ENCODE measurements at places on chromosomes 5 and 9.
A peak's percentile ranks its signal among the peaks of the same experiment; 100 is the strongest.

DNA sequence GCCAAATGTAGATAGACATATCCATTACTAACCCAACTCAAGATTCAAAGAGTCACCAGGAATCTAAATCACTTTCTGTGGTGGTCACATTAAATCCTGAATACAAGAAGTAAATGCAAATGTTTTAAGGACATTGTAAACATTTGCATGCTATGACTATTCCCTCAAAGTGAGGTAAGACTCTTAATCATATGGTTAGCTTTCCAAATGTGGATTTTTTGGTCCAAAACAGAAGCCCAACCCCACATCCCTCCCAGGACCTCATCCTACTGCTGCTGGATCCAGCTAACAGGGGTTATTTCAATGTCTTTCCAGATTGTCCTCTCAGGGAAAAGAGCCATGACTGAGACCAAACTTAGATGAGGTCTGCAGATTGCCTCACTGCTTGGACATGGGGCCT lies 228.1 kb upstream of the PANK3 start:
- no peak for DNase-seq
- no peak overlapping the region for H3K27ac ChIP-seq
- H3K27me3 ChIP-seq = peaks cover 5% of the 10 kb centered on the region
- no peaks in the 10 kb centered on the region for H3K4me1 ChIP-seq
- H3K4me3 ChIP-seq = no peak overlapping the region
- H3K36me3 ChIP-seq = no peaks in the 10 kb centered on the region

DNA sequence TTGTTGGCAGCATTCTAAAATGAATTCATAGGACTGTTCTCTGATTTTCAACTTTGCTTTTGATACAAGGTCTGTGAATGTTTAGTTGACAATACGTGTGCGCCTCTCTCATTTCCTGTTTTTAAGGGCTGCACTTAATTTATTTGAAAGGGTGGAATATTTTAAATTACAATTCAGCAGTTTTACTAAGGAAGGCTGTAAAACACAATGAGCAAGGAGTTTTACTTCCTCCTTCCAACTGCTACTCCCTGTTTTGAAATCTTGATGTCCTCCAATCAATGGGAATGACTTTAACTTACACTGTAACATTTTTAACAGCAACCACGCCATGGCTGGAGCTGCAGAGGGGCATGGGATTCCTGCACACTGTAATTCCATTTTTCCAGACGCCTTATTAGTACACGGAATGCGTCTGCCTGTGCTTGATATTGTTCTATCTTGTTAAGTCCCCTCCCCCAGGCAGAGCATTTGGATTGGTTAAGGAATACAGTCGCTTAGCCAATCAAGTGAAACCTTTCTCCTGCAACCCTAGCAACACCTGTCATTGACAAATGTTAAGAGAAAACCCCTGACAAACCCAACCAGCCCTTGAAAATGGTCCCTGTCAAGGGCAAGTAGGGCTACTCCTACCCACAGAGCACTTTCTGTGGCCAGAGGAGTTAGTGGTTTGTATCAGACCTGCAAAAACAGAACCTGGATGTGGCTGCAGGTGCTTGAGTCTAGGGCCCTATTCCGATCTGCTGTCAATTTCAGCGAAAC lies 12.5 kb upstream of the ZSWIM6 start:
- no peak overlapping the region for H3K4me3 ChIP-seq
- H3K27me3 ChIP-seq = peaks cover 69% of the 10 kb centered on the region
- no peaks in the 10 kb centered on the region for H3K36me3 ChIP-seq
- peak; percentile 77 for DNase-seq
- H3K4me1 ChIP-seq = peaks cover 23% of the 10 kb centered on the region
- H3K27ac ChIP-seq = no peak overlapping the region

DNA sequence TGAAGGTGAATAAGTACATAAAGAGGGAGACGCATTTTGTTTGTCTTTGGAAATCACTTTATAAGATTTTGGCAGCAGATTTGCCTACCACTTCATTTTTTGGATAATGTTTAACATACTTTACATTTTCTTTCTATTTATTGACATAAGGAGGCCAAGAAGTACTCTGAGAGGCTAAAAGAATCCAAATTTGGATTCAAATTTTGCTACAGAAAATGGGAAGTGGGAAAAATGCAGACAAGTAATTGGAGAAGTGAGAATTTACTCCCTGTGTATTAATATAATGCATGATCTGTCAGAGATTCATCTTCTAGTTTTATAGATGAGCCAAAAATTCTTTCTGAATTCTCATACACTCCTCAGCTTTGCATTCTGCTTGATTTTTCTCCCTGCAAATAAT lies 411.2 kb upstream of the CTNND2 start:
- H3K4me3 ChIP-seq = no peak overlapping the region
- H3K4me1 ChIP-seq = no peaks in the 10 kb centered on the region
- no peaks in the 10 kb centered on the region for H3K27me3 ChIP-seq
- no peak overlapping the region for H3K27ac ChIP-seq

DNA sequence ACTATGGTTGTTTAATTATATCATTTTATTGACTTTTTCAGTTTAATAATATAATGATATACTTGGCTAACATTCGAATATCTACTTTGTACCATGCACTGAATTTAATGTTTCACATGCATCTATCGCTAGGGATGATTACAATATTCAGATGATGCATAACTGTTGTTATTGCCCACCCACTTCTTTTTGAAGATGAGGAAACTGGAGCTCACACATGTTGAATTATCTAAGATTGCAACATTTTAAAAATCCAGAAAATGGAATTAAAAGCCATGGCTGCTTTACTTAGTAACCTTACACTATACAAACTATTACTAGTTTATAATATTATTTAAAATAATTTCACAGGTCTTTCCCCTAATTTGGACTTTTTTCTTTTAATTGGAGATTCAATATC lies 171.7 kb downstream of the TLR4 start:
- no peak overlapping the region for H3K4me3 ChIP-seq
- DNase-seq = no peak
- no peaks in the 10 kb centered on the region for H3K4me1 ChIP-seq
- H3K27me3 ChIP-seq = peaks cover 4% of the 10 kb centered on the region
- no peak overlapping the region for H3K27ac ChIP-seq

DNA sequence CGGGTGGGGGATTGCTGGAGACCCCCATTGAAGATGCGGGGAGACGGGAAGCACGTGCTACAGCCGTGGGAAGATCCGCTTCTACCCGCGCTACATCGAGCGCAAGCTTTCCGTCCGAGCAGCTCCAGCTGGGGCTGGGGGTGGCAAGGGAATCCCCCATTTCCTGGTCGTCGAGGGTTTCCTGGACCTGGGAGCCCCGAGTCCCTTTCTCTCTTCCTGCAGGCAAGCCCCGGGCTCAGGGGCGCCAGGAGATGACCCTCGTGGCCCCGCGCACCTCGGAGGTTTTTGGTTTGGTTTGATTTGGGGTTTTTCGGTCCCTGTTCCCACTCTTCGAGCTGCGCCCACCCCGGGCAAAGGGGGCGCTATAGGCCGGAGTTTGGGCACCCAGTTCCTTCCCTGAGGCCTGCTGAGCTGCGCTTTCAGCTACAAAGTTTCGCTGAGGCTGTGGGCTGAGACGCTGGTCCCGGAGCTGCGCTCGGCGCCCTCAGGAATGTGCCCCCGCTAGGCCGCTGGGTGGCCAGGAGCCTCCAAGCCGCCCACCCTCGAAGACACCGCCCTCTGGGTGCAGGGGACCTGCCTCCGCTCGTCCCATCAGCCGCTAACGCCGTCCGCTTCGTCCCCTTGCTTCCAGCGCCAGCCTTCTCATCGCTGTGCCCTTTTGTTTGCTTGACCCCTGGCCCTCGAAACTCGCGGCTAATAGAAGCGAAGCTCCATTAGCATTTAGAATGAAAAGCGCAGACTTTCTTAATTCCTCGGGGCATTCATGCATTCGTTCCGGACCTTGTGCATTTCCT lies 2.9 kb downstream of the NR4A3 start:
- H3K27me3 ChIP-seq = peaks cover 28% of the 10 kb centered on the region
- peak; percentile 85 for DNase-seq
- peaks cover 46% of the 10 kb centered on the region for H3K4me1 ChIP-seq
- peak overlapping the region; percentile 28 for H3K27ac ChIP-seq
- H3K36me3 ChIP-seq = peaks cover 14% of the 10 kb centered on the region
- H3K4me3 ChIP-seq = peak overlapping the region; percentile 94

- no peaks in the 10 kb centered on the region for H3K36me3 ChIP-seq
- no peak for DNase-seq
- H3K27ac ChIP-seq = no peak overlapping the region
These were observed 551.5 kb upstream of the TLE4 start for GRCh38 chr9:79020276-79020675.

GRCh38 chr9:128056887-128057723 lies 10.0 kb downstream of the NAIF1 start:
- no peak for DNase-seq
- H3K27me3 ChIP-seq = peaks cover 3% of the 10 kb centered on the region
- no peak overlapping the region for H3K27ac ChIP-seq
- no peak overlapping the region for H3K4me3 ChIP-seq

DNA sequence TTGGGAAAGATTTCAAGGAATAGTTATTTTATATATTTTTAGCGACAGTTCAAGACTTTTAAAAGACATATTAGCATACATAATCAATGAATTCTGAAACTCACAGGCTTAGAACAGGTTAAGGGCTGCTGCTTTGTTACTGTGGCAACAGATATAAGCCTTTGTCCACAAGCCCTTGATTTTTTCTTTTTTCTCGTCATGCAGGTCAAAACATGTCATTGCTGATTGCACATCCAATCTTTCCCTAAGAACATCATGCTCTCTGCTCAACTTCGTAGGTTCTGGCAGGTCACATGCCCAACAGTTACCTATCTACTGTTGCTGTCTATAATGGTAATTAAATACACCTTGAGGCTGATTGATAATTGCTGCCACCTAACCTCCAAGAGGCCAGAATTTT lies 172.5 kb upstream of the PTPRD start:
- no peak for DNase-seq
- no peak overlapping the region for H3K4me3 ChIP-seq
- H3K4me1 ChIP-seq = no peaks in the 10 kb centered on the region
- H3K27me3 ChIP-seq = no peaks in the 10 kb centered on the region
- H3K36me3 ChIP-seq = no peaks in the 10 kb centered on the region
- H3K27ac ChIP-seq = no peak overlapping the region

DNA sequence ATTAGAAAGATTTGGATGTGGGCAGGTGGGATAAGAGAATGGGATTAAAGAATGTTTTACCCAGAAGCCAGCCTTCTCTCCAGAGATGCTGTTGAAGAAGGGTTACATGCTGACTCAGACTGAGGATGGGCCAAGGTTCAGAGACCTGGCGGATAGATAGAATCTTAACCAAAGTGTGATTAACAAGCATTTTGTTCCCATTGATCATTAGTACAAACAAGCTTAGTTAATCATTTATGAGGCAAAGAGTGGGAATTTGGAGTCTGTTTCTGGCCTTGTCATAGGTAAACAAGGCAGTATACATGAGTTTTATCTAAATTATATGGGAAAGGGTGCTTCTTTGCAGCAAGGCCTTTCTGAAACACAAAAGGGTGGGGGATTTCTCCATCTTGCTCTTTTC lies 20.8 kb upstream of the DTWD2 start:
- H3K4me3 ChIP-seq = no peak overlapping the region
- H3K4me1 ChIP-seq = no peaks in the 10 kb centered on the region
- no peak for DNase-seq
- no peak overlapping the region for H3K27ac ChIP-seq

DNA sequence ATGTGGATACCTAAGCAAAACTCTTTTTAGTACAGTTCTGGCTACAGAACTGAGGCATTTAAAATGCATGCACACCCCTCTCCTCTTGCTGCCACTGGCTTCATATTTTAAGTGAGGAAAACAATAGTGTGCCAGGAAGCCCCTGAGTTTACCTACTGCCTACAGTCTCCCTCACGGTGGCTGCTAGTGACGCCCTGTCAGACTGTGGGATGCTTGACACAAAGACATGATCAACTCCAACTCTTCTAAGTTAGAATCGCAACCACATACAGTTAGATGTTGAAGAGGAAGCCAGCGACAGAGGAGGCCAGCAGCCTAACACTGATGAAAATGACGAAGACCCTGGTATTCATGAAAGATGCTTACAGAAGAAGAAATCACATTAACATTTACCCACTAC lies 1.3 kb downstream of the SEC16A start:
- peaks cover 23% of the 10 kb centered on the region for H3K36me3 ChIP-seq
- H3K27me3 ChIP-seq = no peaks in the 10 kb centered on the region
- peak overlapping the region; percentile 93 for H3K4me3 ChIP-seq
- peak overlapping the region; percentile 95 for H3K27ac ChIP-seq
- peaks cover 31% of the 10 kb centered on the region for H3K4me1 ChIP-seq

- no peak overlapping the region for H3K27ac ChIP-seq
- no peaks in the 10 kb centered on the region for H3K4me1 ChIP-seq
- no peak overlapping the region for H3K4me3 ChIP-seq
- no peak for DNase-seq
- no peaks in the 10 kb centered on the region for H3K36me3 ChIP-seq
- H3K27me3 ChIP-seq = no peaks in the 10 kb centered on the region
These were observed 373.5 kb downstream of the DTWD2 start for GRCh38 chr5:118614731-118615456.

GRCh38 chr9:2260417-2261306 lies 245.5 kb downstream of the SMARCA2 start:
- no peak for DNase-seq
- peaks cover 10% of the 10 kb centered on the region for H3K27me3 ChIP-seq
- no peaks in the 10 kb centered on the region for H3K36me3 ChIP-seq
- peaks cover 2% of the 10 kb centered on the region for H3K4me1 ChIP-seq
- H3K27ac ChIP-seq = no peak overlapping the region

GRCh38 chr5:139676406-139676805 lies 28.3 kb downstream of the CXXC5 start:
- no peak overlapping the region for H3K4me3 ChIP-seq
- no peaks in the 10 kb centered on the region for H3K36me3 ChIP-seq
- H3K4me1 ChIP-seq = peaks cover 4% of the 10 kb centered on the region
- no peaks in the 10 kb centered on the region for H3K27me3 ChIP-seq
- DNase-seq = no peak
- H3K27ac ChIP-seq = no peak overlapping the region

DNA sequence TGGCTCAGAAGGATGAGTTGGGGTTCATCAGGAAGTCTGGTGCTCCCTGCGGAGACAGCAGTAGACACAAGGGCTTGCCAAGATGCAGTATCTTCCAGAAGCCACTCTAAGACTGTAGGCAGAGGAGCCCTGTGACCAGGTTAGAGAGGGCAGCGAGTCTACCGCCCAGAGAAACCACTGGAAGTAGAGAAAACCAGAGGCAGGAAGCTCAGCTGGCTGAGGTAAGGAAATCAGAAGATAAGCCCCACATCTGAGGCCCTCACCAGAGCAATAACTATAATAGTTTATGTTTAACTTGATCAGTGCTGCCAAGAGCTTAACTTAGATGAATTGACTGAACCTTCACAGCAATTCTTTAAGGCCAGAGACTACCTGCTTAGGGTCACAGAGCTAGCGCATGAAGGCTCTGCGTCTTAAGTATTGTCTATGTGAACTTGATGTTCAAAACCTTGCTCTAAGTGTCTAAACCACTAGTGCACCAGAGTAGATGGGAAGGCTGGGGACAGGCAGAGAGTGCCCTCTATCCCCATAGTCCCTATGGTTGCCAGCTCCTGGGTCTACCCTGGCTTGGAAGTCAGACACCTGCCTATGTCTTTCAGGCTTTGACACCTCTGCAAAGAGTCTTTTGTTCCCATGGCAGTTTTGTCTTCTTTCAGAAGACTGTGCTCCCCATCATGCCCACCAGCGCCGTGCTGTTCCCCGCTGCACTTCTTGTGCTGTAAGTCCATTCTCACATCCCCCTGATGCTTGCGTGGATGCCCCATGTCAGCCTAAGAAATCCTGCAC lies 228.2 kb upstream of the KLF4 start:
- no peak overlapping the region for H3K4me3 ChIP-seq
- no peak for DNase-seq
- no peaks in the 10 kb centered on the region for H3K4me1 ChIP-seq
- H3K27me3 ChIP-seq = no peaks in the 10 kb centered on the region
- H3K36me3 ChIP-seq = no peaks in the 10 kb centered on the region

Measured in activated CD8-positive, alpha-beta memory T cell treated with anti-CD3 and anti-CD28 coated beads, Interleukin-2, amount 10 ng/mL, durations not matched to agents 7 days and 5 days (primary cell).